ENCODE measurements at places on chromosomes 2 and 18.

DNA sequence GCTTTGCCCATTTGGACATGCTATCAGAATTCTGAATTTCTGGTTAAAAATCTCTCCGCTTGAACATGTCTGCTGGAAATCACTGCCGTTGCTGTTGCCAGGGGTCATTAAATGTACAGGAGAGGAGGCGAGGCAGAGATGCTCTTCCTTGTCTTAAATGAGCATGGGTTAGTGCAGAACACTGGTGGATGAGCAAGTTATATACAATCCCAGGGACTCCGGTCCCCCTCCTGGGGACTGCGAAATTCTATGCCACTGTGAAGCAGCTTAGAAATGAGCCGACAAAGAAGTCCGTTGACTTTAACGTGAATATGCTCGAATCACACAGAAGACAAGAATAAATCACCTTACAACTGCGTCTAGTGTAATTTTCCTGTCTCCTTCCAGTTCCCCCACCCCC is 95.1 kb upstream of the KLHL14 start:
- no peak for DNase-seq

DNA sequence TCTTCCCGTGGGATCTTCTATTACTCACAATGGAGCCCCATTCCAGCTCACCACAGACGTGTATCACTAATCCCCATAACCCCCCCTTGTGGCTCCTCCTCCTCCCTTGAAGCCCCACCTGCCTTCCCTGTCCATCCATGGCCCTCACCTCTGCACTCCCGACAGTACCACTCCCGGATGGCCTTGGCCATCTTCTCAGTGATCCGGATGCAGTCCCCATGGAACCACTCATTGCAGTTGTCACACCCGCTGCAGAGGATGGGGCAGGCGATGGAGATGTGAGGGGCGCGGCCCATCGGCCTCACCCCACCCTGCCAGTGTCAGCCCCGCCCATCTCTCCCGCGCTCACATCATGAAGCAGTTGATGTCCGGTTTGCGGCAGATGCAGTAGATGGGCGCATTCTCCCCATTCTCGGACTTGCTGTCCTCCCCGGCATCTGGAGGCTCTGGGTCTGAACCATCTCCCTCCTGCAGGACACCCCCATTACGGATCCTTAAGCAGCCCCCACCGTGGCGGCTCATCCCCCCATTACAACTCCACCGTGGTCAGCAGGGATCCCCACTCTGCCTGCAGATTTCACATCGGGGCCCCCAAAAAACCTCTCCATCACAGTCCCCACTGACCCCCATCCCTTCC is 983 bp downstream of the CXXC1 start:
- DNase-seq: peak; percentile 5

GRCh38 chr18:55381277-55381676 is 206.7 kb downstream of the TCF4 start:
- no peak for DNase-seq

DNA sequence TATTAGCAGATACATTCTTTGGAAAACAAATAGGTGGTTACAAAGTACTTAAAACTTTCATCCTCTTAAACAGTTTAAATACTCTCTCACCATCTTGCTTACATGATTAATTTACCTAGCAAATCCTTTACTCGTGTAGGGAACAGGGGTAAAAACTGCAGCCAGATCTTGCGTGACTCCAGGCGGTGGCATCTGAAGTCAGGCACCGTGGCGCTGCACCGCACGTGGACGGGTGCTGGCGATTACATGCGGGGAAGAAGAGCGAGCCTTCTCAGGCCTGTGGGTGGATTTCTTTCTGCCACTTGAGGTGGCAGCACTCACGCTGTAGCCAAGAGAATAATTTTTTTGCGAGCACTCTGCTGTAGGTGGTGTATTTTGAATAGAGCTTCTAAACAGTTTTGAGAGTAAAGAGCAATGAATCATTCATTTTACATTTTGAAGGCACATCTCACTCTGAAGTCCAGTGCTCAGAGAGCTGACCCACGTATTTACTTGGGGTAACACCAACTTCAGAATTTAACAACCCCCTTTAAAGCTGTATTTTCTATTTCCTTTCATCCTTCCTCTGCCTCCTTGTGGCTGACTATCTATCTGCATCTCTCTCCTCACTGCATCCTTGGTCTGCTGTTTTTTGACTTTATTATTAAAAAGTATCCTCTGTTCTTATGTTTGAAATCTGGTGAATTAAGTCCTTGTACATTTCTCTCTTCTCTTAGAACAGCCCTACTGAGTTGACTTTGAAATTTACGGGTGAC is 68.9 kb downstream of the EPAS1 start:
- DNase-seq: peak; percentile 8

DNA sequence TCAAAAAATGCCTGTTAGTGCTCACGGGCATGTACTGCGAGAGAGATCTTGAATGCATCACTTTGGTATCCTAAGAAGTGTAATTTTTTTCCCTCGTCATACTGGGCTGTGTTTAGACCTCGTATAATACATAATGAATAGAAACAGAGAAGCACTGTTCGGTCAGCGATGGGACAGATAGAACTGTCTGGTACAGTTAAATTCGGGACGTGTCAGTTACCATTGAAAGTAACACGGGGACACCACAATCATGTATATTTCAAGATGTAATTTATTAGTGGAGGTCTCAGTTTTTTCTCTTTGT is 1.8 kb downstream of the PKP4 start:
- DNase-seq: no peak

GRCh38 chr18:2258954-2259353 is 312.4 kb downstream of the METTL4 start:
- DNase-seq: no peak

GRCh38 chr2:145622285-145622684 is 1102.4 kb upstream of the ZEB2 start:
- DNase-seq: no peak

- no peak for DNase-seq
Observed at GRCh38 chr2:236932831-236933361, 152.8 kb upstream of the COPS8 start.

GRCh38 chr2:28366496-28367282 is 26.0 kb upstream of the FOSL2 start:
- DNase-seq: no peak

DNA sequence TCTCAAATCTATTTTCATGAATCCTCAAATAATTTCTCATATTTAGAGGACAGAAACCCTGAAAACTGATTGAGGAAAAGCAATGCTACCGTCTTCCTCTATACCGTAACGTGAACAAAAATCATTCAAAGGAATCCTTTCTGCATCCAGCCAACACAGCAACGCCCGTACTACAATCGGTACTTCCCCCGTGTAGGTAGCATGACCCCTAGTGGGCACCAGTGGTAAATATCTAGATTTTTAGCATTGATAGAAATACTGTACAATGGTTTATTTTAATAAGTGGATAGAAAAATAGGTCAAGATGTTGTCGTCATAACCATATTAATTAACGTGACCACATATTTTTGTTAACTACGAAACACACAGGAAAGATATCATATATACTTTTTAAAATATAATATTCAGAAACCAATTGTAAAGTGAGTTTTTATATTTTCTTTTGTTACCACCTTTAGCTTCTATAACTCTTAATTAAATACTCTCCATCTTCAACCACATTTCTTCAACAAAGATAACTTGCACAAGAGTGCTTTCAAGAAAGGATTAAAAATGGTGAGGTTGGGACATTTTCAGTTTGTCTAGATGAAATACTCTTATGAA is 194.1 kb downstream of the SS18 start:
- no peak for DNase-seq

DNA sequence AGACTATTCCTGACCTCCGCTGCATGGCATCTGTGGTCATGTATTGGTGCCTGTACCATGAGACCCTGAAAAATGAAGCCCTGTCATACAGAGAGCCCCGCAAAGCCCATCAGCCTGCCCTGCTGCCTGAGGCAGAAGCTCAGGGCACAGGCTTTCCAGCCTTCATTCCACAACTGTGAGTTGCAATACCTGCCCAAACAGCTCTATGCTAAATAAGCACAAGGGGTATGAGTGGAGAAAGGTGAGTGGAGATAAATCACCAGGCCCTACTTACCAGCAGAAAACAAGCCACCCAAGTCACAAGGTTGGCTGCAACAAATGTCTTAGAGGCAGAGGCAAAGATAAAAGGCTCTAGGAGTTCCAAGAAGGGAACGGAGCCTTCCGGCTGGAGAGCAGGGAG is 277.4 kb downstream of the TNS1 start:
- DNase-seq: no peak

- no peak for DNase-seq
Observed at GRCh38 chr2:110729106-110729505, 3.3 kb upstream of the ACOXL start.

- no peak for DNase-seq
Observed at GRCh38 chr2:23475036-23475435, 90.1 kb downstream of the KLHL29 start.

DNA sequence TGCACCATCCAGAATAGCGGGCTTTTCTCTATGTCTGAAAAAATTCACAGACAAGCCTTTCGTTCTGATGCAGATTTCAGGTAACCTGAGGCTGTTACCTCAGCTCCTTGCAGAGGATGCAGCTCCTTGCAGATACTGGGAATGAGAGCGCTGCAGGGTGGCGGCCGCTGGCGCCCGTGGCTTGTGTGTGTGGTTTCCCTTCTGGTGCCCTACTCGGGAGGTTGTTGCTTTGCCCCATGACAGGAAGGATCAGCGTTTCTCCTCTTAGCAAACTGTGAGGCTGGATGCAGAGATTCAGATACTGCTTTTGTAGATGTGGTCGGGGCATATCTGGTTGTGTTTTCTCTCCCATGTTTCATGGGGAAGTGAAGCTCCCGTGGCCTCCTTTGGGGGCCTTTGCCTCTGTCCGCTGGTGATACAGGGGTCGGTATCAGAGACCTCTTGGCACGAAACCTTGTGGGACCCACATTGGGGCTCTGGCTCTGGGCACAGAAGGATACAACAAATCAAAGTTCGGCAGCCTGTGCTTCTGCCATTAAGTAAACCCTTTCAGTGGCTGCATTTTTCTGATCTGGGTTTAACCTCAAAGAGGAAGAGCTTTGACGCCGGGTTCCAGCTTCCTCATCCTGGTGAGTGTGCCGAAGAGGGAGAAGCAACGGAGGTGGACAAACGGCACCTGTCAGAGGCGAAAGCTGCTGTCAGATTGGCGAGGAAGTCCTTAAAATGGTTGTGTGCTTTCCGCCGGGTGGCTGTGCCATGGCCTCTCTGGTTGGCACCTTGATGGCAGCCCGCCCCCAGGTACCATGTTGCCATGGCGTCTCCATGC is 127.8 kb downstream of the MBP start:
- no peak for DNase-seq

DNA sequence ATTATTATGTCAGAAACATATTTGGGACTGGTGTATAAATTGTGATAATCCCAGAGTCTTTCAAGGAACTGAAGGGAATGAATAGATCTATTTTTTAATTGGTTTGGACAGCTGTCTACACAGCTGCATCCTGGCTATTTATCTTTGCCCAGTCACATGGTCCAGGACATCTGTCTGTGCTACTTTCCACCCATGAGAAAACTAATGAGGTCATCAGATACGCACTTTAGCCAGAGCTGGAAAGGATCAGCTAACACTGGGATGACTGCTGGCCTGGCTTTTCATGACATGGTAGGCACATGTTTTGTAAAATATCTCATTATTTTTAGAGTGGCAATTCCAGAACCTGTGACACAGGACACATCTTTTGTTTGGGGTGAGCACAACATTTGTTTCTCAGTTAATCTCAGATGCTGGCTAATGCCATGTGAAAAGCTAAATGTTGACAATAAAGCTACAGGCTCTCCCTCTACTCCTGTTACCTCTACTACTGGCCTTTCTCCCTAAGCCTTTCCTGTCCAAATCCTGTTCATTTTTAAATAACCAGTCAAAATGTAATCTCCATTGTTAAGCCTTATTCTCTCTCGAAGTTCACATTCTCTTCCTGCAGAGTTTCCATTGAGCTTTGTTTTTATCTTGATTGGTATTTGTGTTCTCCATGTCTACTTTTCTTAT is 500.7 kb downstream of the RIT2 start:
- DNase-seq: no peak

DNA sequence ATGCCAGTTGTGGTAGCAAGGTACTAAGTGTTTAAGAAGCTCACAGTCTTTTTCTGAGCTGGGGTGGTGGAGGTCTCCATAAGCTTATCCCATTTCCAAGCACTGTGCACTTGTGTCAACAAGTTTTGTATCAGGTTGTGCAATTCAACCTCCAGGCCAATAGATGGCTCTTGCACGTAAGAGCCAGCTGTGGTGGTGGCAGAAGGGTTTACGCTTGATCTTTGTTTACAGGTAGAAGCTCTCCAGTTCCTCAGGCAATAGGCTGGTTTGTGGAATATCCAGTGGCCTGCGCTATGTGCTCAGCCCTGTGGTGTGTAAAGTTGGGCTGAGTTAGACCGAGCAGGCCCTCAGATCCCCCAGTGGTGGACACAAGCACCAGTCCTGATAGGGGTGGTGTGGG is 89.7 kb upstream of the CNTNAP5 start:
- DNase-seq: no peak

GRCh38 chr2:134773759-134774742 is 55.3 kb upstream of the TMEM163 start:
- DNase-seq: no peak

- DNase-seq: no peak
Observed at GRCh38 chr18:6836331-6836730, 106.8 kb downstream of the ARHGAP28 start.

DNA sequence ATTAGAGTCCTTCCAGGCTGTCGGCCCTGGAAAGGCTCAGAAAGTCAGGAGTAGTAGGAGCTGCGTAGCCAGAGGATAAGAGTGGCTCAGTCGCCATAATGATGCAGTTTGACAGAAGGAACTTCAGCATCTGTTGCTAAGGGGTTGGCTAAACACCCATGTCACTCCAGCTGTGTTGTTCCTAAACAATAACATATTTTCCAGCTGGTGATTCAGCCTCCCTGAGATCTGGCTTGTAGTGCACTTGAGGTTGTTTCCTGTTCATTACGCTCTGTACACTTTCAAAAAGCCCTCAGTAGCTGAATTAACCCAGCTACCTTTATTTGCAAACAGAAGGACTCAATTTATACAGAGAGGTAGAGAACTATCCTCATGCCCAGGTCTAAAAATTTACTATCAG is 39.7 kb upstream of the EPAS1 start:
- DNase-seq: no peak

GRCh38 chr18:3061581-3062312 is 48.8 kb upstream of the LPIN2 start:
- no peak for DNase-seq

GRCh38 chr2:190382851-190383250 is 25.3 kb upstream of the MFSD6 start:
- DNase-seq: peak; percentile 80

DNA sequence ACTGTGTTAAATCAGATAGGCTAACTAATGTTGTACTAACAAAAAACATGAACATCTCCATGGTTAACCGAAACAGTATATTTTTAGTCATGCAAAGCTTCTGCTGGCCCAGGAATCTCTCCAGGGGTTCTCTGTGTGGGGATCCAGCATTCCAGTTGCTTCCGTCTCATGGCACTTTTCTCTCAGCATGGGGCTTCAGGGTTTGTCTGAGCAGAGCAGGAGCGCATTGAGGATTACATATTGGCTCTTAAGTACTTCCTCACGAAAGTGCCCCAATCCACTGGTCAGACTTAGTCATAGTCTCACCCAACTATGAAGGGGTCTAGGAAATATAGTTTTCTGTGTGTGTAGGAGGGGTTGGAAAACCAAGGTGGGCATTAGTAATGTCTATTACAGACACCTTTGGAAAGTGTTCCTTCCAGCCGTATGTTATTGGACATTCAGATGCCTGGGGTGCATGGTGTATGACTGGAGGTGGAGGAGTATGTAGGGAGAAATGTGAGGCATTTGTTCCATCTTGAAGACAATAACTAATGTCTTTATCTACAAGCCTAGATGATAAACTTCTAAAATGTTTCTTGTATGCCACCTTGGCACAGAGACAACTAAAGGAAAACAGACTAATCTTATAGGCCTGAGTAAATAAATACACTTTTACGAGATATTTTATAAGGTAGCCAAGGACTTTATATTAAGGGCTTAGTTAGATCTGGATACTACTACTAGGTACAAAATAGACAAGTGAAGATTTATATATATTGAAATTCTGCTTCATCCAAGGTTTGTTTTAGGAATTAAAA is 123.8 kb upstream of the ZEB2 start:
- no peak for DNase-seq

Data from T47D (cell line).